ENCODE measurements at places on chromosomes 3 and 15.

DNA sequence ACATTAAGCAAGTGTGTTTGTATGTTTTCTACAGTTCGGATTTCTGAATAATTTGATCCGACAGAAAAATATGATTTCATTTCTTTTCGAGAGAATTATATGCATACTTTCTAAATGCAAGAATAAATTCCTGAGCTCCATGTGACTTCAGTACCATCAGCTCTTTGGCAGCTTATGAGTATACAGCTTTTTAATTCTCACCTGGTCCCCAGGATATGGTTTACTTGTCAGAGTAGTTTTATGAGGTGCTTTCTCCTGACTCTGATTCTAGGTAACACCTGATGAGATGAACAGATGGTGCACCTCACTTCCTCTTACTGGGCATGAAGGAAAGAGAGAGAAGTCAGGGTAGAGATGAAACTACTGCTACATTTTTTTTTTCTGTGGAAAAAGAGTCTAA is 3.1 kb downstream of the HGD start:
- H3K4me1 ChIP-seq = peaks cover 2% of the 10 kb centered on the region
- no peak overlapping the region for H3K4me3 ChIP-seq
- no peak for DNase-seq
- H3K27ac ChIP-seq = no peak overlapping the region
- H3K27me3 ChIP-seq = no peaks in the 10 kb centered on the region

DNA sequence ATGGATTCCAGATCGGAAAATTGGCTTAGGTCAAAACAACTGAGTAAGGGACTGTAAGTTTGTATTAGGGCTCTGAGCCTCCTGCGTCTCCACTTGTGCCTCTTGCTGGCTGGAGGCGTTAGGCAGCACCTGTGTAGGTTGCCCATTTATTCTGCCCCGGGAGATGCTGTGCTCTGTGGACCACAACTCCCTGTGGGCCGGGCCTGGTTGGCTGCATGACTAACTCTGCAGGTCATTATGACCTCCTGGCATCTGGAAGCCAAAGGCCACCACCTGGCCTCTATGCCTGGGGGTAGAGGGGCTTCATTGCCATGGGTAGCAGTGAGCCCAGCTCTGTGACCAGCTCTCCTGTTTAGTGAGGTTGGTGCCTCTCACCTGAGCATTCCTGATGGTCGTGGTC is 36.0 kb upstream of the BDH1 start:
- no peak overlapping the region for H3K4me3 ChIP-seq
- H3K27ac ChIP-seq = no peak overlapping the region
- no peaks in the 10 kb centered on the region for H3K36me3 ChIP-seq

DNA sequence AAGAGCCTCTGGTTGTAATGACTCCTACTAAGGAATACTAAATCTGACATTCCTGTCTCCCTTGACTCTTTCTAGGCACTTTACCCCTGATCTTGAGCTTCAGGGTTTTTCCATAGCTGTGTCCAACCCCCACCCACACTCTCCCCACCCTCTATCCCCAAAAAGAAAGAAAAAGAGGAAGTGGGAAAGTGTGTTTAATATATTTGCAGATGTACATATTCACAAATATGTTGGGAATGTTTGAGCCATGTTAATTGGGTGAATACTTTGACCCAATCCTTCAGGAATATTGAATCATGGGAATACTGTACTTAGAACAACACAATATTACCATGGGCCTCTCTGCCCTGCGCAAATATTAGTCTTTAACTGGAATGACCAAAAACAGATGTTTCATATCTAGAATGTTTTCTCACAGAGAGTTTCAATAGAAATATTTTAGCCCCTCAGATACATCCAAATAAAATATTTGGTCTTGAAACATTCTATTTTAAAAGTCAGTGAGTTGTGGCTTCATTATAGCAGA is 19.8 kb upstream of the PFN2 start:
- no peaks in the 10 kb centered on the region for H3K4me1 ChIP-seq
- no peak for DNase-seq
- H3K36me3 ChIP-seq = no peaks in the 10 kb centered on the region
- no peak overlapping the region for H3K4me3 ChIP-seq
- H3K27ac ChIP-seq = no peak overlapping the region

DNA sequence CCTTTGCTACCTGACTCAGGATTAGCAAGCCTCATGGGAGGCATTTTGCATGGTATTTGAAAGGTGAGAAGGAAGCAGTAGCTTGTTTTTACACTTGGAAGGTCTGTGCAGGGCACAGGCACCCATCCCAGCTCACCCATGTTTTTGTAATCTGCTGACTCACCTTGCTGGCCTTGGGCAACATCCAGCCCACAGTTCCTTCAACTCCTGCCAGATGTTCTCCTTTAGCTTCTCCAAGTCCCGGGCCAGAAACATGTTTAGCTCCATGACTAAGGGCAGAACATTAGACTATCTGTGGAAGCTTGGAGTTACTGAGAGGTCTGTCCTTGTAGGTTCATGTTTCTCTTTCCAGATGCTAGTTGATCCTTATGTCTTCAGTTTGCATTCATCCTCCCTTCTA is 12.4 kb upstream of the ZNF770 start:
- H3K36me3 ChIP-seq = no peaks in the 10 kb centered on the region
- no peak for DNase-seq

DNA sequence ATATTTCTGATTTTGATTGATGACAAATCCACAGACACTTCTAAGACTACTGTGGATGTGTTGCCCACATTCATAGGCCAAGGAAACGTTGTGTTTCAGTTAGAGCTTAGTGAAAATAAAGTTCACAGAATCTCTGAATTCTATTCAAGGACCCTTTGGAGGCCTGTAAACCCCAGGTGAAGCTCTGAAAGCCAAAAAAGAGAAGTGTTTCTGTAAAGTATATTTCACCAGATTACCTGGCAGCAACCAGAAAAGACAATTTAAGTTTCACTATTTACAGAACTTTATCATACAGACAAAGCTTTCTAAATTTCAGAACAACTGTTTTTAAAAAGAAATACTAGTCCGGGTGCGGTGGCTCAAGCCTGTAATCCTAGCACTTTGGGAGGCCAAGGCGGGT is 2.6 kb downstream of the CLPX start:
- H3K4me1 ChIP-seq = no peaks in the 10 kb centered on the region
- no peak overlapping the region for H3K27ac ChIP-seq
- no peaks in the 10 kb centered on the region for H3K27me3 ChIP-seq
- no peak for DNase-seq
- no peak overlapping the region for H3K4me3 ChIP-seq

DNA sequence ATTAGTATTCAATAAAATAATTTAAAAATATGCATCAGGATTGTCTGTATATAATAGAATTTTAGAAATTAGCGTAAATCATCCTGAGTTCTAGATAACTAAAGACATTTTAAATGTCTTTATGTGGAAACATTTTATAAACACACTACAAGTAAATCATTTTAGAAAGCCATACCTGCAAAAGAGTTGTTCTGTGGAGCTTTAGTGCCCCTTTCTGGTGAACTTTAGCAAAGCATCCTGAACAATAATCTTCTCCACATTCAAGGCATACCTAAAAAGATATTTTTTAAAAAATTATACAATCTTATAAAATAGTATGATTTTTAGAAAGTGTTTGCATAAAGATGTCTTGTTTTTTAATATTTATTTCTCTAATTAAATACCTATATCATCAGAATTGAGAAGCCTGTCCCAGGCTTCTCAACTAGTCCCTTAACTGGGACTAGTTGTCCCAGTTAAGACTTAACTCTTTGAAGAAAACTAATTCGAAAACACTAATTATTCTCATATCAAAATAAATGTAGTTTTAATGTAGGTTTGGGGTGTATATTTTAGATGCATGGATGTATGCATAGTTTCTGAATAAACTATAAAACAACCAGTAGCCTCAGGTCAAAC is 29.7 kb downstream of the ZBBX start:
- DNase-seq = no peak
- no peak overlapping the region for H3K27ac ChIP-seq
- no peaks in the 10 kb centered on the region for H3K36me3 ChIP-seq
- H3K4me1 ChIP-seq = no peaks in the 10 kb centered on the region

DNA sequence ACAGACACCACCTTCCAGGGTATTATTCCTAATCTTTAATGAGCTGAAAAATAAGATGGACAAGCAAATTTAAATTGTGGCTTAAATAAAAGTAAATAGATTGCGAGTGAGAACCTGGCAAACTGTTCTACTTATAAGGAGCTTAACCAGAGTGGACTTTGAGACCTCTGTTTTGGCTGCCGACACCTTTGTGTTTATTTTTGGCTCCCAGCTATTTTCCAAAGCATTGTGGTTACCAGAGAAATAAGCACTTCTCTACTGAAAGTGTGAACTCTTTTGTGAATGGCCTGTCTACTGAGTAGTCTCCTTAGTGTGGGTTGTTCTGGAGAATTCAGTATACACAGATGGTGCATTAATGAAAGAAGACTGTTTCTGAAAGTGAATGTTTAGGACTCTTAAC is 109.4 kb downstream of the ATP8B4 start:
- DNase-seq = no peak
- no peaks in the 10 kb centered on the region for H3K27me3 ChIP-seq
- no peaks in the 10 kb centered on the region for H3K36me3 ChIP-seq
- H3K27ac ChIP-seq = no peak overlapping the region

All from iPS DF 6.9 (cell line).